ENCODE measurements at places on chromosomes 13 and 19.

GRCh38 chr19:35212241-35212640 lies 16.3 kb downstream of the FAM187B start:
- DNase-seq, result no peak

DNA sequence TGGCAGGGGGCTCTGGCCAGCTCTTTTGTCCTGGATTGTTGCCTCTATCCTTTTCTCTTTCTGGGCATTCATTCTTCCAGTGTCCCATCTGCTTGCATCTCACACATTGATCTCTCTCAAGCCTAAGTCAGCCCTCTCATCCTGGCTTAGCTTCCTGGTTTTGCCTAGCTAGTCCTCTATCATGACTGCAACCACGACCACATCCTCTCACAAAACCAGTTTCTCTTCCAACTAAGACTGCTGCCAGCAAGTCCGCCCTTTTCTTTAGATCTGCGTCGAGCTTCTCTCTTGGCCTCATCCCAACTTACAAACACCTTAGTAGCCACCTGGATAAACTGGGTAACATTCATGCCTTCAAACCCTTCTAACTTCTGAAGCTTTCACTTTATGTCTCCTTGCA lies 212.2 kb upstream of the HTR2A start:
- no peak for DNase-seq

DNA sequence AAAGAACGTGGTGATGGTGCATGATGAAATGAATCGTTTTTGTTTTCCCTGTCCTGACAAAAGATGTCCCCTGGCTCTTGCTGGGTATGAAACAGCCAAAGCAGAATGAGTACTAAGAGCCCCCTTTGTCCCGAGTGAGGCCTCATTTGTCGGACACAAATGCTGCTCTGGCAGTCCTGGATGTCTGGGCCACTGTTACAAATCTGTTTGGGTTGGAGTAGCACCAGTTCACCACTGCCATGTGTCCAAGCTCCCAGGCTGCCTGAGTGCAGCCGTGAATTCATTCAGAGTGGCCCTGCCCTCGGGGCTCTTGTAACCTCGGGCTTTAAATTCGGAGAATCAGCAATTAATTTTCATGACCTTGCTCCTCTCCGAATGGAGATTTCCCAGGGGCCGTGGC lies 182.4 kb downstream of the NUFIP1 start:
- no peak for DNase-seq

- no peak for DNase-seq
Observed at GRCh38 chr19:18013210-18014111, 5.5 kb downstream of the ARRDC2 start.

GRCh38 chr13:90793261-90793820 lies 554.1 kb upstream of the MIR17HG start:
- no peak for DNase-seq

DNA sequence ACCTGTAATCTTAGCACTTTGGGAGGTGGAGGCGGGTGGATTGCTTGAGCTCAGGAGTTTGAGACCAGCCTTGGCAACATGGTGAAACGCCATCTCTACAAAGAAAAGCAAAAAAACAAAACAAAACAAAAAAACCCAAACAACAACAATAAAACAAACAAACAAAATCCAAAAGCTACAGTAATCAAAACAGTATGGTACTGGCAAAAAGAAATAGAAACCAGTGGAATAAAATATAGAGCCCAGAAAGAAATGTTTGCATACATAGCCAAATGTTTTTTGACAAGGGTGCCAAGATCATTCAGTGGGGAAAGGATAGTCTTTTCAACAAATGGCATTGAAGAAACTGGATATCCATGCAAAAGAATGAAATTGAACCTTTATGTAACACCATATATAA lies 11.5 kb downstream of the CEACAM1 start:
- DNase-seq, result no peak

DNA sequence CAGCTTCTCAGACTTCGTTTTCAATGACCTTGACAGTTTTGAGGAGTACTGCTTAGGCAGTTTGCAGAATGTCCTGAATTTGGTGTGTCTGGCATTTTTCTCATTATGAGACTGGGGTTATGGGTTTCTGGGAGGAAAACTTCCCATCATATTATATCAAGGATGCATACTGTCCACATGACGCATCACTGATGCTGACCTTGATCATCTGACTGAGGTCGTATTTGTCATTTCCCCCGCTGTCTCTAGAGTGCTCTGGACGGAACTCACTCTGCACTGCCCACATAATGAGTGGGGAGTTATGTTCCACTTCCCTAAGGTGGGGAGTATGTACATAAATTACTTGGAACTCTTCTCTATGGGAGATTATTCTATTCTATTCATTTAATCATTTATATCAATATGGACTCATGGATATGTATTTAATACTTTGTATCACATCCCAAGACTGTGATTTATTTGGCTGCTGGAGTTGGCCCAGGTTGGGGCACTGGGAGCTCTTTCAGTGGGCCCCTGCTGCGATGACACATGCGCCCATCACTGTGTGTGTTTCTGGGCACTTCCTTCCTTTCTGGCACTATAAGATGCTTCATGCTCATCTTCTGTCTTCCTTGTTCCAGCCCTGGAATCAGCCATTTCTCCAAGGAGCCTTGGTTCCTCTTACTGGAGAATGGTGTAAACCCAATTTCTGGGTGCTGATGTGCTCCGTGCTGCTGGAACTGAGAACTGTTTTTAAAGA lies 138.6 kb downstream of the MIPEP start:
- no peak for DNase-seq

DNA sequence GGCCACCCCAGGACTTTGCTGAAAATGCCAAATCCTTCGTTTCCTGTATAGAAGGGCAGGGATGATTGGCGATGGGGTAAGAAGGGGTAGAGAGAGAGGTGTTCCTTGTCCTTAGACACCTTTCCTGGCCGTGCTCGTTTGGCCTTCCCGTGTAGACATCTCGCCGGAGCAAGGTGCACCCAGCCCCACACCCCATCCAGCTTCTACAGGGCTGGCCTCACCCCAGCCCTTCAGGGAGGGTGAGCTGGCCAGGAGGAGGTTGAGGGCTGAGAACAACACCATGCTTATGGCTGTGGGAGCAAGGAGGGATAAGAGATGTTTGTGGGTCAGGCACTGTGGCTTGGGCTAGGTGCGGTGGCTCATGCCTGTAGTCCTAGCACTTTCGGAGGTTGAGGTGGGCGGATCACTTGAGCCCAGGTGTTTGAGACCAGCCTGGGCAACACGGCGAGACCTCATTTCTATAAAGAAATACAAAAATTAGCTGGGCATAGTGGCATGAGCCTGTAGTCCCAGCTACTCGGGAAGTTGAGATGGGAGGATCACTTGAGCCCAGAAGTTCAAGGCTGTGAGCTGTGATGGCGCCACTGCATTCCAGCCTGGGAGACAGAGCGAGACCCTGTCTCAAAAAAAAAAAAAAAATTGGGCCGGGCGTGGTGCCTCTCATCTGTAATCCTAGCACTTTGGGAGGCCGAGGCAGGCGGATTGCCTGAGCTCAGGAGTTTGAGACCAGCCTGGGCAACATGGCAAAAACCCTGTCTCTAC lies 15.5 kb downstream of the SMARCA4 start:
- DNase-seq, result no peak

- DNase-seq, result no peak
Observed at GRCh38 chr19:1172353-1173158, 1.5 kb downstream of the SBNO2 start.

- no peak for DNase-seq
Observed at GRCh38 chr13:43537124-43537523, 249.6 kb downstream of the ENOX1 start.

DNA sequence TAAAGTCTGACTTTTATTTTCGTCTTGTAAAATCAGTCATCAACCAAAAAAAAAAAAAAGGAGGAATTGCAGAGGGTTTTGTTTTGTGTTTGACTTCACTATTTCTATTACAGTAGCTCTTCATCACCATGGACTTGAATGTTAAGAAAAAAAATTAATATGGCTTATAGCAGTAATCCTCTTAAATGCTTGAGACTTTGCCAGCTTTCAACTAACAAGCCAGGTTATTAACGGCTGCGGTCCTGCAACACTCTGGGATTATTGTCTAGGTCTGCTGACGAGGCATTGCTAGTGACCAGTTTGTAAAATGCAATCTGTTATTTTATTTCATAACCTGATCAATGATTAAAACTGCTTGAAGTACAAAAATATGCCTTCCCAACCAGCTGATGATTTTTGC lies 647.2 kb upstream of the KLHL1 start:
- DNase-seq, result no peak

Measured in iPS DF 6.9 (cell line).